Aortic smooth muscle cell (primary cell): ENCODE measurements at places on chromosomes 4 and X. TPM values are rescaled to one million over a fixed set of nuclear protein-coding genes. Genes with fewer than 3 reads are reported as not detected.

The CLNK gene
- not detected in 2 replicates for total RNA-seq

The FAM114A1 gene
- total RNA-seq: 416 and 446 TPM in 2 replicates

The RBMXL3 gene
- not detected in 2 replicates for total RNA-seq

The ADH6 gene
- 0.12 TPM in 1 of 2 replicates, not detected in the other for total RNA-seq

The NUDT6 gene
- 5.8 and 6.1 TPM in 2 replicates for total RNA-seq

The BGN gene
- total RNA-seq: 56.3 and 168 TPM in 2 replicates

The SYTL4 gene
- 2.9 and 4.8 TPM in 2 replicates for total RNA-seq
